ENCODE measurements at places on chromosomes 3 and 15.

DNA sequence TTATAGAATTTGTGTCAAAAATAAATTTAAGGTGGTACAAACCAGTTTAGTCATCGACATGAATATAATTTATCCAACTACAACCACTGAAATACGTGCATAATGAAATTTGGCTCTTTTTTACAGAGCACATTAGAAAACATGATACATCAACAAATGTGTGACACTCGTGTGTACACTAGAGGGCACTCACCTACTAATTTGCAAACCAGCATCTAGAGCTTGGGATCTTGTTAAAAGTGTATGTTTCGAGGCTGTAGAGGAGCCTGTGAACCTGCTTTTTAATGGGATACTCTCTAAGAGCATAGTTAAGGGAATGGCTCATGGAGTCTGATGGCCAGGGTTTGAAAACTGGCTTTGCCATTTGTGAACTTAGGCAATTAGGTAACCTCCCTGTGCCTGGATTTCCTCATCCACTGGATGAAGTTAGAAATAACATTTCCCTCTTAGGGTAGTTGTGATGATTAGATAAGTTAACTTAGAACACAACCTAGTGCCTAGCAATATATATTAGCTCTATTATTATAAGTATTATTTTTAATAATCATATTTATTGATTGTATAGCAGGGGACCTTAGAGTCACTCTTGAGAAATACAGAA lies 8.8 kb upstream of the CPOX start:
- DNase-seq = peak; percentile 64

DNA sequence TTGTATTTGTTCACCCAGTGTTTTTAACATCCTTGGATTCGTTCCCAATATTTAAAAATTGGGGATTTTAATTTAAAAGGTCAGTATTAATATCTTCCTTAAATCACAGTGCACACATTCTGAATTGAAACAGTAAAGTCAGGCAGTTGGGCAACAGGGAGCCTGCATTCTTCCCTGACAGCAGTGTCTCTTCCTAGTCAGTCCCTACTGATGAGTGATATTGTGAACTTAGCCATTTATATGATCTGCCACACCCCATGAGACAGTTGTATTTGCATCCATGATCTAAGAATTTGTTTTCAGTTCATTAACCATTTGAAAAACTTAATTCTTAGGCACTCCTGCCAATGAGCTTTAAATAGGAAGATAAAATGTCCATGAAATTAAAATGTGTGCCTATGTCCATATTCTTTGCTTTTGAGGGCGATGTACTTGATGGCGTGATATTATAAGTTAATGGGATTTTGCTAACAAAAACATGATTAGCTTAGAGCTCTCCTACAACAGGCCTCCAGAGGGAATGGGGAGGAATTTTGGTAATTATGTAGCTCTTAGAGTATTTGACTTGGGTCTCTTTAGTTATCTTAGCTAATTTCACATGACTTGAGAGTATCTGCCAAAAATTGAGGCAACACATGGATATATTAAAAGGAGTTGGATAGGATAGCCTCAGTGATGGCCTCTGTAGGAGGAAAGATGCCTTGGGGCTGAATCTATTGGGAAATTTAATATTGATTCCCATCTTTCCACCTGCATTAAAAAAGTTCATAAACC lies 219.3 kb downstream of the PTPRG start:
- DNase-seq = no peak

DNA sequence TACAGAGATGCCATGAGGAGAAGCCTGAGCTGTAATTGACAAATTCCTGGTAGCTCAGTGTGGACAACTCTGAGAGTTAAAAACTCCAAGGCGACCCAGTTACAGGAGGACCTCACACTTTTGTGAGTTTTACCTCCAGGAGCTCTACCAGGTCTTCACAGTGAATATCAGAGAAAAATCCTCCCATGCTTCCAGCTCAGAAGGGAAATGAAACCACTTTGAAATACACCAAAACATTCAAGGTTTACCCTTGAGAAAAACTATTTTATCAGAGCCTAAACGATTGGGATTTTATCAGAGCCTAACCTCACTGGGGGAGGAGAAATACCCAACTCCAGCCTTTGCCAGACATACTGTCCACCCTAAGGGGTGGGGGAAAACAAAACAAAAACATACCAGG lies 52.4 kb downstream of the MCCC1 start:
- no peak for DNase-seq

DNA sequence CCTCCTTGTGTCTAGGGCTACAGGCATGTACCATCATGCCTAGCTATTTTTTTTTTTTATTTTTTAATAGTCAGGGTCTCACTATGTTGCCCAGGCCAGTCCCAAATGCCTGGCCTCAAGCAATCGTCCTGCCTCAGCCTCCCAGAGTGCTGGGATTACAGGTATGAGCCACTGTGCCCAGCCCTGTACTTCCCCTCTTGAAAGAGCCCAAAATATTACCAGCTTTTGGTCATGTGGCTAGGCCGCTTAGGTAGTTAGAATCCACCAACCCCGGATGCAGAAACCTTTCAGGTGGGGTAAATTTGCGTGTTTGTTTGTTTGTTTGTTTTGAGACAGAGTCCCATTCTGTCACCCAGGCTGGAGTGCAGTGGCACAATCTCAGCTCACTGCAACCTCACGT lies 132.8 kb upstream of the C2CD4B start:
- no peak for DNase-seq

GRCh38 chr3:105425153-105425502 lies 58.4 kb downstream of the ALCAM start:
- no peak for DNase-seq

DNA sequence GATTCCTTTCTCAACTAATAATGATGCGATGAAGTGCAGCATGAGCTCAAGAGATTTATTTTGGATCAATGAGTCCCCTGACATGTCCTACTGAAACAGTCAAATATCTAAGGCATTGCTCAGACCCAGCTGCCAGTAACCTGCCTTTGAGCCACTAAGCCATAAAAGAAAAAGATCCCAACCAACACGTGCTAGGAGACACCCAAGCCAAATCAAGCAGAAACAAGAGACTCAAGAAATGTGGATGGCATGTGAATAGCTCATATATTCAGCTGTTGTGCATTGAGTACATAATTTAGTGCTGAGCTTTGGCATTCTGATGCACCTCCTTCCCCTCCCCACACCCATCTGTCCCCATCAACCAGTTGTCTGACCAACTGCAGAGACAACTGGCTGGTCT lies 29.2 kb downstream of the GJD2 start:
- DNase-seq = no peak

GRCh38 chr15:68186671-68187397 lies 18.3 kb downstream of the CALML4 start:
- DNase-seq = no peak

DNA sequence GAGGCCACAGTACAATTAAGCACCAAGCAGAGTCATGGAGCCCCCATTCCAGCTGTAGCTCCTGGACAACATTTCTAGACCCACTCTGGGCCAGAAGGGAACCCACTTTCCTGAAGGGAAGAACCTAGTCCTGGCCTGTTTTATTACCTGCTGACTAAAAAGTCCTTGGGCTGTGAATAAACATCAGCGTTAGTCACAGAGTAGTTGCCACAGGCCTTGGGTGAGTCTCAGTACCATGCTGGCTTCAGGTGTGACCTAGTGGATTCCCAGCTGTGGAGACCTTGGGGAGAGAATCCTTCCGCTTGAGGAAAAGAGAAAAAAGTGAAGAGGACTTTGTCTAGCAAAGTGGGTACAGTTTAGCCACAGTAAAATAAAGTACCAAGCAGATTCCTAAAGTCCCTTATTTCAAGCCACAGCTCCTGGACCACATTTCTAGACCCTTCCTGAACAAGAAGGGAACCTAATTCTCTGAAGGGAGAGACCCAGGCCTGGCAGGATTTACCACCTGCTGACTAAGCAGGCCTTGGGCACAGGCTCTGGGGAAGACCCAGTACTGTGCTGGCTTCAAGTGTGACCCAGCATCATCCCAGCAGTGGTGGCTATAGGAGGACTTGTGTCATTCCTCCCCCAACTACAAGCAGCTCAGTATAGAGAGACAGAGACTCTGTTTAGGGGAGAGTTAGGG lies 118.3 kb upstream of the KCNH8 start:
- DNase-seq = no peak

- no peak for DNase-seq
Measured at GRCh38 chr3:52388348-52388821, 56.5 kb downstream of the SEMA3G start.

DNA sequence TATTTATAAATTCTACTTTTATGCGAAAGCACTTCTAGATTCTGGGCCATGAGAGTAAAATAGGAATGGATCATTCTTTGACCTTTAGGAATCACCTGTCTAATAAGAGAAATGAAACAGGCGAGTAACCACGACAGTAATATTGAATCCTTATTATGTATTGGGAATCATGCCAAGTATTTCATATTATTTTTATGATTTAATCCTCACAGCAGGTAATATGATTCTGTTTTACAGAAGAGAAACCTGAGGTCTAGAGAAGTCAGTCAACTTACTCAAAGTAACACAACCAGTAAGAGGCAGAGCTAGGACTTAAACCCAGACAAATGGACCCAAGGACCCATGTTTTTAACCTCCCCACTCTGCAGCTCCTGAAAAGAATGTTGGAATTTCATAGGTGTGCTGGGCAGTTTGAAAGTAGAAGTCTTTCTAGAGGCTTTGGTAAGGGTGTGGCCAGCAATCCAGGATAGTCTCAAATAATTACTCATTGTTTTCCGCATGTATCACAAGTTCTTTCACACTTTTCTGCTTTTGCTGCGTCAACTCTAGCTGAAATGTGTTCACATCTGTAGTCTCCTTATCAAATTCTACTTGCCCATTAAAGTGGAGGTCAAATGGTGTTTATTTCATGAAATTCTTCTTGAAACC lies 181.7 kb downstream of the TPRG1 start:
- no peak for DNase-seq

Data from inflammatory macrophage (primary cell).